ENCODE measurements at places on chromosomes 5 and 9.

DNA sequence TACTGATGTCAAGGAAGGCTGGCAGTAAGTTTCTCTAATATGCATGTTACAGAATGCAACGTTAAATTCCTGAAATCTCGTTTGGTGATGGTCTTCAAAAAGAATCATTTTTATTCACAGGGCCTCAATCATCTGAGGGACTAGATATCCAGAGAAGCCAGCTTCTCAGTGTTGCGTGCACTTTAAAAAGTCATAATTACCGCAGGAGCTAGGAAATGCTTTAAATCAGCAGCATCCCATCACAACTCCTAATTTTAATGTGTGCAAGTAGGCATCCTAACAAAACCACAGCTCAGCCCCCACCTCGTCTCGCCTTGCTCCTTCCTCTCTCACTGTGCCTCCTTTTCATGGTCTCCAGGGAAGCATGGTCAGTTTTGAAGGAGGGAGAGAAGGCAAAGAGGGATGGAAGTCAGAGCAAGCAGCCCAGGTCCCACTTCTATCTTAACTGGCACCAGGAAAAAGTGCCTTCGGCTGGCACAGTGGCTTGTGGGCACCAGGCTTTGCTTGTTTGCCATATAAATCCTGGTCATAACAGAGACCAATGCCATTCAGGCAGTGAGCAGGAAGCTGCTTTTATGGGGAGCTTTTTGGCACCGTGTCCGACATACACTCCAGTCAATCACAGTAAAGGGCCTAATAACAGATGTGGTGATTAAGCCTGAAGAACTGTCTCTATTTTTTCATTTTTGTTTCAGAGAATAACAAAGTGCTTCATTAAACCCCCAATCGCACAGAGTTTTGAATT is 21.4 kb downstream of the MEGF10 start:
- no peak for DNase-seq

DNA sequence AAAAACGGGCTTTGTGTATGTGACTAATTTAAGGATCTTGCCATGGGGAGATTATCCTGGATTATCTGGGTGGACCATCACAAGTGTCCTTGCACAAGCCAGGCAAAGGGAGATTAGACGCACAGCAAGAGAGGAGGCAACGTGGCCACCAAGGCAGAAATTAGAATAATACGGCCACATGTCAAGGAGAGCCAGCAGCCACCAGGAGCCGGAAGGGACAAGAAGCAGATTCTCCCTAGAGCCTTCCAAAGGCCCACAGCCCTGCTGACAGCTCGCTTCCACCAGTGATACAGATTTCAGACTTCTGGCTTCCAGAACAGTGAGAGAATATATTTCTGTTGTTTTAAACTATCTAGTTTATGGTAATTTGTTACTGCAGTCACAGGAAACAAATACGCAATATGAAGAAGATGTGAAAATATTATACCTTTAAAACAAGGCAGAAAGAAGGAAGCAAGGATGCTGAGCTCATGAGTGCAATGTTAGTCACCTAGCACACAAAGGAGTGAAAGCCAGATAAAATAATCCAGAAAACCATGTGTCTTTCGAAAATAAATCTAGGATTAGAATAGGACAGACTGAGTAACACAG is 28.7 kb upstream of the F2RL1 start:
- no peak for DNase-seq

DNA sequence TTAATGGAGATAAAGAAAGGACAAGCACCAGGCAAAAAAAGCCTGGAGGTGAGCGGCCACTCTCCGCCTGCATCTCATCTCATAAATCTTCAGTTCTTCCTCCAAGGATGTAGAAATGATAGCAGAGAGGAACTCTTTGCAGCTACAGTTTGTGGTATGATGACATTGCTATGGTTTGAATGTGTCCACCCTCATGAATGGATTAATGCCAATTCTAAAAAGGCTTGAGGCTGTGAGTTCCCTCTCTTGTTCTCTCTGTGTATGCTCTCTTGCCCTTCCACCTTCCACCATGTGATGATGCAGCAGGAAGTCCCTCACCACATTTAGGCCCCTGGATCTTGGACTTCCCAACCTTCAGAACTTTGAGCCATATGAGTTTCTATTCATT is 126.4 kb downstream of the SPOCK1 start:
- DNase-seq: no peak

GRCh38 chr9:20407013-20407412 is 215.3 kb downstream of the MLLT3 start:
- DNase-seq: no peak
